ENCODE measurements at places on chromosomes 16 and 17. TPM values are rescaled to one million over a fixed set of nuclear protein-coding genes. Genes with fewer than 3 reads are reported as not detected.
A peak's percentile ranks its signal among the peaks of the same experiment; 100 is the strongest.

Gene BCL7C
- polyA plus RNA-seq = 25.1 TPM

Gene TEKT1
- polyA plus RNA-seq = not detected

Gene ABHD15
- 3.4 TPM for polyA plus RNA-seq

DNA sequence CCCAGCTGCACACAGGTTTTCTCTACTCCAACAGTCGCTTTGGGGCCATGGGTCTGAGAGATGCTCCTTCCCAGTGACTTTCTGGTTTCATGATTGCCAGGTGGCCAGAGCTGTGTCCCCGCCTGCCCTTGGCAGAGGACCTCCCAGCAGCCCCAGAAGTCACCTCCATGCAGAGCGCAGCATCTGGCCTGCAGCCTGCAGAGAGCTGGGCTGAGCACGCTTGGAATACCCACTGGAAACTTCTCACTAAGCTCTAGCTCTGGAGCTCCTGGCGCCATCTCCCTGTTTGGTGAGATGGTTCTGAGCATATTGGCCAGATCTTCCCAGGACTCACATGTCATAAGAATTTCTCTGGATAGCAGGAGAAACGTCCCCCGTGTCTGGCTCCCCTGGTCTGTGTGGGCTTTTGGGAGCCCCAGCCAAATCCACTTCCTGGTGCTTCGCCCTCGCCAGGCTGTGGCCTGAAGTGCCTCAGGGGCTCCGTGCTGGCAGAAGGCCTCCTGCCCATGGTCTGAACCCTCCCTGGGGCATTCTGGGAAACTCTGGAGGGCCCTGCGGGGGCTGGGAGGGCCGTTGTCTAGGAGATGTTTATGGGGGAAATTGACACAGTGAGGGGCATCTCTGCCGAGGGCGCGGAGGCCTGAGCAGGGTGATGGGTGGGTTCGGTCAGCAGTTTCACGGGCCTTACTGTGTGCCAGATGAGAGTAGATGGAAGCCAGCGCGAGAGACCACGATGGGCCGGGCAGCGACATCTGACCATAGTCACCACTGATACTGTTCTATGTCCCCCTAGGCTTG is 73.2 kb upstream of the CIBAR2 start:
- DNase-seq = no peak

- peak; percentile 63 for DNase-seq
Observed at GRCh38 chr17:50949989-50950877, 84.1 kb upstream of the TOB1 start.

DNA sequence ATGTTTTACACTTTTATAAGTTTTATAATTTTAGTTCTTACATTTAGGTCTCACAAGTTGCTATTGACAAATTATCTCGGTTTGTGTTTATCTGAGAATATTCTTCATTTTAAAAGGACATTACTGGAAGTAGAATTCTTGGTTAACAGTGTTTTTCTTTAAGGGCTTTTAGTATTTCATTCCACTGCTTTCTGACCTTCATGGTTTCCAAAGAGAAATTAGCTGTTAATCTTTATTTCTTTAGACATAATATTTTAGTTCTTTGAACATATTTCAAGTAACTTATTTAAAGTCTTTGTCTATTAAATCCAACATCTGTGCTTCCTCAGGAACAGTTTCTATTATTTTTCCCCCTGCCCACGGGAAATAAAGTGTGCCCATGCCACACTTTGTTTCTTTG is 240.1 kb upstream of the AXIN2 start:
- no peak for DNase-seq

GRCh38 chr17:16259926-16260325 is 42.9 kb downstream of the PIGL start:
- no peak for DNase-seq

- DNase-seq = no peak
Observed at GRCh38 chr17:1870592-1870991, 40.8 kb downstream of the RPA1 start.
